ENCODE measurements at places on chromosomes 3 and 15. TPM values are rescaled to one million over a fixed set of nuclear protein-coding genes. Genes with fewer than 3 reads are reported as not detected.

ADCY5 gene
- polyA plus RNA-seq, result 12.7 TPM

SLC28A1 gene
- 5.3 TPM for polyA plus RNA-seq

HYKK gene
- 10.8 TPM for polyA plus RNA-seq

GOLGA8B gene
- polyA plus RNA-seq, result 59.4 TPM

PRTG gene
- polyA plus RNA-seq, result 12.3 TPM

CX3CR1 gene
- polyA plus RNA-seq, result 5.9 TPM

FNDC3B gene
- polyA plus RNA-seq, result 64.6 TPM

SCN5A gene
- 0.94 TPM for polyA plus RNA-seq

STXBP5L gene
- 0.32 TPM for polyA plus RNA-seq

AGBL1 gene
- 0.10 TPM for polyA plus RNA-seq

HRG gene
- polyA plus RNA-seq, result 2.8 TPM

ANKUB1 gene
- polyA plus RNA-seq, result not detected

KCNMB2 gene
- polyA plus RNA-seq, result 26.9 TPM

SPSB4 gene
- polyA plus RNA-seq, result 17.5 TPM

DNAJB11 gene
- polyA plus RNA-seq, result 67.4 TPM

BCHE gene
- polyA plus RNA-seq, result 12.9 TPM

SLC25A20 gene
- polyA plus RNA-seq, result 26.1 TPM

ROBO2 gene
- 79.5 TPM for polyA plus RNA-seq

ACTRT3 gene
- 5.6 TPM for polyA plus RNA-seq

SLCO2A1 gene
- polyA plus RNA-seq, result 16.1 TPM

ADAMTS9 gene
- polyA plus RNA-seq, result 139 TPM

EPHB1 gene
- 5.0 TPM for polyA plus RNA-seq

GOLGA8G gene
- 0.03 TPM for polyA plus RNA-seq

MYLK gene
- polyA plus RNA-seq, result 187 TPM

TMEM108 gene
- polyA plus RNA-seq, result 2.3 TPM

PLCL2 gene
- 16.6 TPM for polyA plus RNA-seq

GRK7 gene
- polyA plus RNA-seq, result not detected

LIPH gene
- 1.8 TPM for polyA plus RNA-seq

PHC3 gene
- 24.9 TPM for polyA plus RNA-seq

MCF2L2 gene
- 0.71 TPM for polyA plus RNA-seq

STRIT1 gene
- 1.9 TPM for polyA plus RNA-seq

COL6A5 gene
- 0.07 TPM for polyA plus RNA-seq

DNAJC13 gene
- 49.7 TPM for polyA plus RNA-seq

ZSCAN2 gene
- polyA plus RNA-seq, result 29.2 TPM
